ENCODE measurements at places on chromosomes 4 and X. TPM values are rescaled to one million over a fixed set of nuclear protein-coding genes. Genes with fewer than 3 reads are reported as not detected.

DNA sequence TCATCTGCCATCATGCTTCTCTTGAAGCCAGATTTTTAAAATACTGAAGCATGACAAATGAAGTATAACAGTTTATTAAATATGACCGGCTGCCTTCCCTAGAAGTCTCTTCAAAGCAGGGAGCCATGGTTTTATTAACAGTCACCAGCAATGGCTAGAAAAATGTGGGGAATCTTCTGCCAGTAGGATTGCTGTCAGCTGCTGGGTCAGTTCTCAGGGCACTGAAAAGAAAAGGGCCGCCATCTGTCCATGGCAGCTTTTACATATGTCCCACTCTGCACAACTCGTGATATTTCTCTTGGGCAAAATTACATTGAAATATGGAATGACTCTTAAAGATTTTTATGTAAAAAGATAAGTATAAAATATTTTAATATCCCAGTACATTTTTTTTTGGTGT lies 2.8 kb downstream of the CCNG2 start:
- no peak for ATAC-seq

- peak; percentile 82 for ATAC-seq
These were observed at the start of gene SH3TC1 for GRCh38 chr4:8198906-8199593. Gene SH3TC1, plus strand, starts transcription at chr4:8199290. Its CDS starts 5,905 bp downstream, at chr4:8205195.

- ATAC-seq: no peak
These were observed 69.3 kb upstream of the STIM2 start for GRCh38 chr4:26791346-26791745.

DNA sequence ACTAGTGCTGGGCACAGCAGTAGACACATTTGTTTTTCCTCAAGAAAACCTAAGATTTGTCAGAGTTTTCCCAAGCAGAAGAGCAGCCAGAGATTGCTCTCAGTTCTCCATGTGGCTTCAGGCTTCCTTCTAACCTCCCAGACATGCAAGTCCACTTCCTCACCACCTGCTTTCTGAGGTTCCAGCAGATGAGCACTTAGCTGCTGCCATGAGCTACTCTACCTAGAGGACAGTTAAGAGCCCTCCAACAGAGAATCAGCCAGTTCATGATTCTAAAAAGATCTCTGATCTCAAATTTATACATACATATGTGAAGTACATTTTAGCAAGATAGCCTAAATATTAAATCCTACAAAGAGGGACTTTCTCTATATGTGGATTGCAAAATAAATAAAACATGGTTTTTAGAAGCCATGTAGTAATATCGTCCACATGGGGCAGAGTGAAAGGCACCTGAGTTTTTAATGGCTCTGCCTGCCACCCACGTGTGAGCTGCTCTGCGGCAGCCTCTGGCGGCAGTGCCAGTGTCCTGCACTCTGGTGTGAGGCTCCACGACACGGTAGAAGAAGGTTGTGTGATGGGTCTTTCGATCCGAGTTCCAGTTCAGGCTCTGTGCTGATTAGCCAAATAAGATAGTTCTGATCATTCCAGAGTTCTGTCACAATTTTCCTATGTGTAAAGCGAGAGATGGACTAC lies 10.3 kb downstream of the CYP4V2 start:
- peak; percentile 81 for ATAC-seq

DNA sequence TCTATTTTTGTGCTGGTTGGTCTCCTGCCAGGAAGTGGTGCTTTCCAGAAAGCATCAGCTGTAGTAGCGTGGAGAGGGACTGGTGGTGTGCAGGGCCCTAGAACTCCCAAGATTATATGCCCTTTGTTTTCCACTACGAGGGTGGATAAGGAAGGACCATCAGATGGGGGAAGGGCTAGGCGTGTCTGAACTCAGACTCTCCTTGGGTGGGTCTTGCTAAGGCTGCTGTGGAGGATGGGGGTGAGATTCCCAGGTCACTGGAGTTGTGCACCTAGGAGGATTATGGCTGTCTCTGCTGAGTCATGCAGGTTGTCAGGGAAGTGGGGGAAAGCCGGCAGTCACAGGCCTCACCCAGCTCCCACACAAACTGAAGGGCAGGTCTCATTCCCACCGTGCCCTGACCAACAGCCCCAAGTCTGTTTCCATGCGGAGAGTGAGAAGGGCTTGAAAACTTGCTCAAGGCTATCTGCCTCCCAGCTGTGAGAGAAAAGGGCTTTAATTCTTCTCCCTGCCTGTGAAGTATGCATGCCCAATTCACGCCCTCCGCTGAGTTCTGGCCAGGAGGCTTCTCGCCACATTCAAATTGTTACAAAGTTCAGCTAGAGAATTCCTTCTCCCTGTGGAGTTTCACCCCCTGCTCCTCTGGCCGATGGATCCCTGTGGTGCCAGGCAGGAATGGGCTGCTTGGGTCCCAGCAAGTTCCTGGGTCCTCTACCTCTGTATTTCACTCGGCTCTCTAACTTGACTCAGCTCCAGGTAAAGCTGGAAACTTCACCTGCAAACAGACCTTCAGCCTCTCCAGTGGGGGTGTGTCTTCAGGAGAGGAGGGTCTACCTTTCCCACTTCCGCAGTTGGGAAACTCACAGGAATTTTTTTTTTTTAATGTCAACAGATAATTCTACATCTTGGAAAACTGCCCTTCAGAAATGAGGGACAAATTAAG lies 7.7 kb upstream of the CSTF2 start:
- peak; percentile 37 for ATAC-seq

DNA sequence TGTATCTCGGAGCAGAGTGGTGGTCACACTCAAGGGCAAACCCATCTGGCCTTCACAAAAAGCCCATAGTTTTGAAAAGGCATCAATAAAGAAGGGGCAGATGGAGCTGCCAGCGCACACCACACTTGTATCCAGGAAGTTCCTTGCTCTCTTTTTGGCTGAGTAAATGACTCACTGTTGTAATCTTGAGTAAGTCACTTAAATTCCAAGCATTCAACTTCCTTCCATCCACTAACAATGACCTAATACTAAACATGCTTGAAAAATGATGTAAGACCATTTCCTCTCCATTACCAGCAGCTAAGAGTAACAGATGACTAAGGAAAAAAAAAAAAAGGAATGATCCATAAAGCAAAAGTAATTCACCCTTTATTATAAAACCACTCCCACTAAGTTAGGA lies 32.4 kb upstream of the MYOZ2 start:
- ATAC-seq: peak; percentile 95

GRCh38 chrX:53085661-53086229 lies 3.6 kb downstream of the TSPYL2 start:
- no peak for ATAC-seq

DNA sequence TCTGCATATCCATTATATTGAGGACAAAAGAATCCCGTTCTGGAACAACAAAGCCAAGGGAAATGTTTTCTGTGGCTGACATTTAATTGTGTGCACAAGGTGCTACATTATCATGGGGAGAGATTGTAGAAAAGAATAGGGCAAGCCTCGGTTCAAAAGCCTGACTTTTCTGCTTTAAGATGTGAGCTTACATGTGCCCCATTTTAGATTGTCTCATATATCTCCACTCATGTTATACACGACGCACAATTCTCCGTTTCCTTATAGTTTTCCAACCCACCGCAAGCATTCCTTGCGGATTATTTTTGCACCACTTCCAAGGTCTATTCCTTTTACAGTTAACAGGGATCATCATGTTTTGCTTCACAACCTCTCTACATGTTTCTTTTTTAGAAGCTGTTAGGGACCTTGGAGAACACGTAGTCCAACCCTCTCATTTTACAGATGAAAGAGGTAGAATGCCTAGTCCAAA lies 99.6 kb upstream of the MAML3 start:
- no peak for ATAC-seq

DNA sequence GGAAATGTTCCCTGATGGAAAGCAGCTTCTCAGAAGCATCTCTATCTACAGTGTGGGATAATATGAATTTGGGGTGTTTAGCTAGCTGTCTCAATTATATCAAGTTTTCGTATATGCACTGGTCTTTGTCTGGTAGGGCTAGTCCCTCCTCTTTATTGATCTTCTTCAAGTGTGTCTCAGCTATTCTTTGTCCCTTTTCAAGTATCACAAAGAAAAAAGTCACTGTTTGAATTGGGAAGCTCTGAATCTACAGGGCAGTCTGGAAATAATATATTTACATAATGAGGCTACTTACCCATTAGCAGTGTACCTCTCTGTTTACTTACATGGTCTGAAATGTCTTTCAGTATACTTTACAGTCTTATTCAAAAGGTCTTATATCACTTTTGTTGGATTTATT lies 526.0 kb downstream of the IL1RAPL1 start:
- no peak for ATAC-seq

- peak; percentile 76 for ATAC-seq
These were observed 31.2 kb downstream of the ATG4A start for GRCh38 chrX:108122748-108123147.

DNA sequence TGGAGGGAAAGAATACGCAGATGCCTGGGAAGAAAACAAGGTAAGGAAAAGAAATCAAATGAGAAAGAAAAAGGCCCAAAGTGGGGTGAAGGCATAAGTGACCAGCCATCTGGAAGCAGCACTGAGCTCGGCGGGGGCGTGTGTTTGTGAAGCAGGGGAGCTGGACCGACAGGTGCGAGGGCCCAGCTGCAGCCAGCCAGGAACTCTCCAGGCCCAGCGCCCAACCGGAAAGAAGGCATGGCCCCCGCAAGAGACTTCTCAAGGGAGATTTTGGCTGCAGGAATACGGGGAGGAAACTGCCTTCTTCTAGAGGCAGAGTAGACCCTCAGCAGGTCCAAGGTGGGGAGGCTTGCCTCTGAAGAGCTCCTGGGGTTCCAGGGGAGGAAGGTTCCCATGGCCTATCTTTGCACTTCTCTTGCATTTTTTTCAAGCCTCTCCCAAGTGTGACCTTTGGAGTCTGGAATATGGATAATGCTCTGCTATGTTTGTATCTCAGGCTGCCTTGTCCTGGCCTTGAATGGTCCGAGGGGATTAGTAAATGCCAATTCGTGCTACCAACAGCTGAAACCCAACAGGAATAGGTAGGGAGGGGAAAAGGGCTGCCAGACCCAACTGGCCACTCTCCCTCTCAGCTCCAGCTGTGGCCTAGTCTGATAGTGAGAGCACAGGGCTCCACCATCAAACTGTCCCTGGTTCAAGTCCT lies 10.8 kb upstream of the CITED1 start:
- ATAC-seq: no peak

- ATAC-seq: peak; percentile 50
These were observed 134.3 kb downstream of the AMELX start for GRCh38 chrX:11427453-11428071.

- no peak for ATAC-seq
These were observed 34.3 kb downstream of the NYX start for GRCh38 chrX:41481264-41482109.

- no peak for ATAC-seq
These were observed 305.7 kb upstream of the SLIT2 start for GRCh38 chr4:19945979-19946380.

DNA sequence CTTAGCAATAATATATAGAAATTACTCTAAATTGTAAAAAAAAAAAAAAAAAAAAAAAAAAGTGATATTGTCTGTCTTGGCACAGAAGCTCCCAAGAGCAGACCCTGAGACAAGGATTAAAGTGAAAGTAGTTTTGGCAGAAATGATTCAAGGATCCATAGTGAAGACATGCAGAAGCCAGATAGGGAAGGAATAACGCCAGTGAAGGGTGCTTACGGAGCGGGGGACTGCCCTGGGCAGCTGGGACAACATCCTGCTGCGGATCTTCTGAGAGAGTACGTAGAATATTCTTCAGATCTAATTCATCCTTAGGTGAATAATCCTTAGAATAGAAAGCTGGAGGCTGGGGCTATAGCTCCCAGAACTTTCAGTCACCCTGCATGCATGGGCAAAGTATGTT lies 39.8 kb downstream of the ARHGAP24 start:
- no peak for ATAC-seq

PCDH19 gene
- total RNA-seq: 0.64 TPM

STATH gene
- not detected for total RNA-seq

HERC3 gene
- 20.9 TPM for total RNA-seq

TXLNG gene
- total RNA-seq: 8.5 TPM

MAGEA10 gene
- total RNA-seq: not detected

SPACA5 gene
- not detected for total RNA-seq

VBP1 gene
- 30.7 TPM for total RNA-seq

UGT2B17 gene
- 0.20 TPM for total RNA-seq

PTTG2 gene
- total RNA-seq: 0.44 TPM

Measured in esophagus mucosa (tissue), 1 donor.